Right hindlimb (tissue), 1 donor: ENCODE measurements at places on chromosomes 13 and 19.

DNA sequence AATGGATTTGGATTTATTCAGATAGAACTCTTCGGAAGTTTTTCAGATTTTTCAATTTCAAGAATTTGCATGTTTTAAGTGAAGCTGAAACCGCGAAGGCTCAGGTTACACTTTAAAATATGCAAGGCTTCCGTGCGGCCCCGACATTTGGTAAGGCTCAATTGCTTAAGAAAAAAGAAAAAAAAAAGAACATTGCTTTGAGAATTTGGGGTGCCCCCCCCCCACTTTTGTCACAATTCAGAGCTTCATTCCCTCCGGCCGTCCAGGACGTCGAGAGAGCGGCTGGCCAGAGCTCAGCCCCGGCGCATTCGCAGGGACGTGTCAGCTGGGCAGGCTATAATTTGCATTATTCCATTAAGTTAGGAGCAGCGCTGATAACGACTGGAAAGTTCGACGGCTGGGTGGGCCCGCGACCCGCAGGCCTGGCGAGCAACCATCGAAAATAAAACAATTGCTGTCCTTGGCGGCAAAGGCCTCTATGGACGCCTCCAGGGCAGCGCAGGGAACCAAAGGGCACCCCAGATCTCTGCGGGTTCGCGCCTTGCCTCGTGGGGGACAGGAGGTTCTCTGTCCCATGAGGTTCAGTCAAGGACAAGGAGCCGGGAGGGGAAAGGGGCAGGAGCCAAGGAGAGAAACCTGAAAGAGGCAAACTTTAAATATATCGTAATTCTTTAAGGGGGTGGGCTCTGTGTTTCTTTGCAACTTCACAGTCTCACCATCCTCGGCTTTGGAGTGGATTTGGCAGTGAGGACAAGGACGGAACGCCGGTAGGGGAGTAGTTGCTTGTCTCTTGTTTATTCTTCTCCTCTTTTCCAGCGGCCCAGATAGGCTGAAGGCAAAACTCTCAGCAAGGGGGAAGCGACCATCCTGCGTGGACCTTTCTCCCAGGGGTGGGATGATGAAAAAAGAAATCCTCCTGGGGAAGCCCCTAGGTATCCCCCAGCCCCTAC is 7.0 kb downstream of the SOX21 start:
- DNase-seq, result no peak

DNA sequence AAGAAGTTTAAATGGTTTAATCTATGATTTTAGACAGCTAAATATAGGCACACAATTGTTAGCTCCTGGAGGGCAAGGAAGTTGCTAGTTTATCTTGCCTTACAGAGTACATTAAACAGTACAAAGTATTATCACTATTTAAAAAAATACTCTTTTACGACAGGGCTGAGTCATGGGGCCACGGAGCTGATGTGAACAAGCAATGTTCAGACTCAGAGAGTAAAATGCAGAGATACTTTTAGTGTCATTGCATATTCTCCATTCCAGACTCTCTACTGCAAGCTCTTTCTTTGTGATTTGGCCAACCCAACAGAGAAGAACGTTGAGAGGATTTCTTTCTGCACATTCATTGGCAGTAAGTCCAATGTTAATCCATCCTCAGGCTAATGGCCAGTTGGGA is 352.4 kb downstream of the SPRY2 start:
- no peak for DNase-seq

- DNase-seq, result no peak
Measured at GRCh38 chr13:97548138-97548537, 114.2 kb downstream of the RAP2A start.

DNA sequence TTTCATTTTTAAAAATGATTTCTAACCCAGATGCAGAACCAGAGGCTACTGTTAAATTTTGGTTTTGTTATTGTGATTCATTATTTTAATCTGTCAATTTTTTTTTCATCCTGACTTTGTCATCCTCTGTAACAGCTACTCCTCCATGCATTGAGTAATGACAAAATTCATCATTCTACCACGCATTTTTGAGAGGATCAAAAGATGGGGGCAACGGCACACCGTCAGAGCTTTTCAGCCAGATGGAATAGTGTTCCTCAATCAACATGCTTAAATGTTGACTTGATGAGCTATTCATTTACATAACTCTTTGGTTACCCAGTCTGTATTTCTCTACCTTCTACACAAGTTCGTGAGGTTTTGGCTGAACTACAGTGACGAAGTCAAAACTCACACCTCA is 486.3 kb downstream of the EFNB2 start:
- DNase-seq, result no peak

DNA sequence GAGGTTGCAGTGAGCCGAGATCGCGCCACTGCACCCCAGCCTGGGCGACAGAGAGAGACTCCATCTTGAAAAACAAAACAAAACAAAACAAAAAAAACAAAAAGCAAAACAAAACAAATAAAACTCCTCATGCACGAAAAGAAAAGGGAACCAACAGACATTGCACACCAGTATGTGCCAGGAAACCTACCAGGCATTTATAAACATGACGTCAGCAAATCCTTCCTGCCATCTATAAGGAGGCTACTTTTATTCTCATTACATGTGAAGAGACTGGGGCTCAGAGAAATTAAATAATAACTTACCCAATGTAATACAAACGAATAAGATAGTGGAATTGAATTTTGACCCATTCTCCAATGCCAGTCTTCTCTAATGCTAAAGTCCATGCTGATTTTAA is 197.2 kb downstream of the NUFIP1 start:
- DNase-seq, result no peak

- DNase-seq, result peak; percentile 87
Measured at GRCh38 chr19:46404753-46405468, 8.5 kb downstream of the CCDC8 start.

GRCh38 chr13:91579320-91579719 is 180.9 kb downstream of the GPC5 start:
- no peak for DNase-seq

- DNase-seq, result peak; percentile 65
Measured at GRCh38 chr19:19528721-19529490, at the start of gene YJEFN3. Gene YJEFN3 (plus strand): TSS chr19:19528911. CDS start chr19:19528933, 22 bp downstream.

GRCh38 chr19:41530761-41531301 is 45.1 kb upstream of the CEACAM21 start:
- no peak for DNase-seq

DNA sequence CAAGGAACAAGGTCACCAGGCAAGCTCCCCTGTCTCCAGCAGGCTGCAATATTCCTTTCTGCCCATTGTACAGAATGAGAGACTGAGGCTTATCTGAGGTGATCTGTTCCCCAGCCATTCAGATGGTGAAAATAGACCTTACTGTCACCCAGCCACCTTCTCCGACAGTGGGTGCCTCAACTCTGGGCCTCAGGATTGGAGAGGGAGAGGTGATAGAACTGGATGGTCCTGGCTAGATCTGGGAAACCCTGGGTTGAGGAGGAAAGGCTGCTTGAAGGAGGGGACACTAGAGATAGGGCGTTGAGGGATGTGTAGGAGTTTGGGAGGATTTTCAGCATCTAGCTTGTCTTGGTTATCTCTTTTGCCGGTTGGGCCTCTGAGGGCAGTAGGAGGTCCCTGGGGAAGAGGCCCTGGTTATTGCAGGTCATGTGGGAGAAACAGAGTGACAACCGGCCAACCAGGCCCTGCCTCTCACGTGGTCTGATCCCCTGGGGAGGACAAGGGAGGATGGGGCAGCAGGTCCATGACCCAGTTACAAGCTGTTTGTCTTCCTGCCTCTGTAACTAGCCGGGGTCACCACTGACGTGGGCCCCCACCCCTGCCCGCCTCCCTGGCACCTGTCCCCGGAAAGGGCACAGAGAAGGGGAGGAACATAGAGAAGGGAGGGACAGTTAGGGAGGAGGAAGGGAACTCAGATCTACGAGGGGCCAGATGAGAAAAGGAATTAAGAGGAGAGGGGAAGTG is 8.2 kb downstream of the NFIC start:
- DNase-seq, result peak; percentile 56

GRCh38 chr19:10964903-10965302 is 4.1 kb downstream of the SMARCA4 start:
- no peak for DNase-seq

DNA sequence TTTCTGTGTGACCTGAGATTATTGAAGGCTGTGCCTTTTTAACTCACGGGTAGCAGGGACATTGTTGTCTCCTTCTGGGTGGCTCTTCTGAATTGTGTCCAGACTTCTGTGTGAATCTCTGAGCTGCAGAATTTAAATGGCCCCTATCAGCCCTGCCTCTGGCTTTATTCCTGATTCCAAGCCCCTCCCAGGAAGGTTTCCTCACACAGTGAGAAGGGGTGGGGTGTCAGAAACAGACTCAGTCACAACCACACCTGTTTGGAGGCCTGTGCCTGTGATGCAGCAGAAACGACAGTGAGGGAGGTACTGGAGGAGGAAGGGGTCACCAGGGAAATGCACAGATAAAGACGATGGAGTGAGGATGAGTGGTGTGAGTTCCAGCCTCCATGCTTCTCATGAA is at the start of gene CLC:
TSS of gene CLC (minus strand) at position 139 of the 400 bp plus-strand sequence. CDS start at position 62, 77 bp downstream.
- DNase-seq, result no peak

DNA sequence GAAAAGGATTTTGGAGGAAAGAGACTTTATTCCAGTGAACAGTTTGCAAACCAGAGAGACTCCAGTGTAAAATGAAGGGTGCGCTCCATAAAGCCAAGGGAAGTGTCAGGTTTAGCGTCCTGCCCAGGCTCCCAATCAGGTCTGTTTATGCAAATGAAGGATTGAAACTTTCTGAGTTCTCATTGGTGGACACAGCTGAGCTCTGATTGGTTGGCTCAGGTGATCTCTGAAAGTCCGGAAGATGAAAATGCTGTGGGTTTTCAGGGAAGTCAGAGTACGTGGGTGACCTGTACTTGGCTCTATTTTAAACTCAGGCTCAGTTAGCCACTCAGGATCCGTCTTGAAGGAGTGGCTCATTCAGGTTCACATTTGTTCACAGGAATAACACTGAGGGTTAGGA is 28.7 kb upstream of the CD33 start:
- DNase-seq, result no peak

GRCh38 chr19:1147934-1148549 is 26.0 kb downstream of the SBNO2 start:
- DNase-seq, result no peak

- no peak for DNase-seq
Measured at GRCh38 chr13:21625366-21625765, 21.4 kb upstream of the MICU2 start.

DNA sequence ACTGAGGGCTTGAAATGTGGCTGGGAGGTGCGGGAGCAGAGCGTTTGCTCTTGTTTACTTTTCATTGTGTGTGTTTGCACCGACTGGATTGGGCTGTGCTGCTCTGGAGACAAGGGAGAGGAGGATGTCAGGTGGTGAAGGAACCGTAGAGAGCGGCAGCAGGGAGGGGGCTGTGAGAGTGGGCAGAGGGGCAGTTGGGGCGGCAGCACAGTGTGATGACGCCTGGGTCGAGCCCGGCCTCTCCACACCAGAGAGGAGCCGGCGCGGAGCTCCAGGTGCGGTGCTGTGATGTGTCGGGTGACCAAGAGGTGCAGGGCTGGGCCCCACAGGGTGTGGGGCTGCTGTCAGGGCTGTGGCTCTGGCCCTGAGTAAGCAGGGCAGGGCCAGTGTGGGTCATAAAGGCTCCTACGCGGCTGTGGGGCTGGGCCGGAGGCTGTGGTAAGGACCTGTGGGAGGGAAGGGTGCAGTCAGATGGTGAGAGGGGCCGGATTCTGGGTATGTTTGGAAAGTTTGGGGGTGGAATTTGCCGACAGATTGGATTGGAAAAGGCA is 10.5 kb downstream of the NAXD start:
- no peak for DNase-seq

- DNase-seq, result no peak
Measured at GRCh38 chr13:60384911-60385310, 12.1 kb upstream of the TDRD3 start.

DNA sequence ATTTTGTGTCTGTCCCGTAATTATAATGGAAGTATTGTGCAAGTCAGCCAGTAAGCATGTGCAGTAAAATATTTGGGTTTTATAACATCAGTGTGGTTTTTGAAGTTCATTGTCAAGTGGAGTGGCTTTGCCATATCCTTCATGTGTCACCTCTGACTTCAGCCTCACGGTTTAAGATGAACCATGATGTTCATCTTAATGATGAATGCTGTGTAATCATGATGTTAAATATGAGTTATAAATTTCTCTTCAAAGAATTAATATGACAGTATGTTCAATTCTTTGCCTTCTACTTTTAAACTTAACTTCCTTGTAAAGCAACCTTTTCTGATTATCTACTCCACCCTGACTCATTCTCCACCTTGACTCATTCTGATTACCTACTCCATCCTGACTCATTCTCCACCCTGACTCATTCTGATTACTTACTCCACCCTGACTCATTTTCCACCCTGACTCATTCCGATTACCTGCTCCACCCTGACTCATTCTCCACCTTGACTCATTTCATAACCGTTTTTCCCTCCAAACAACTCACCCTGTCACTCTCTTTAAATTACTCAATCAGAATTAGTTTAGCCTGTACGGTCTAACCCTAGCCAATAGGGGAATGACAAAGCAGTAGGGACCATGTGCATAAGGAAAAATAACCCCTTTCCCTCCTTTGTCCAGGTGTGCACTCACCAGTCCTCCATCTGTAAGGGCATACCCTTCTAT is 50.3 kb upstream of the ANKRD10 start:
- DNase-seq, result no peak

DNA sequence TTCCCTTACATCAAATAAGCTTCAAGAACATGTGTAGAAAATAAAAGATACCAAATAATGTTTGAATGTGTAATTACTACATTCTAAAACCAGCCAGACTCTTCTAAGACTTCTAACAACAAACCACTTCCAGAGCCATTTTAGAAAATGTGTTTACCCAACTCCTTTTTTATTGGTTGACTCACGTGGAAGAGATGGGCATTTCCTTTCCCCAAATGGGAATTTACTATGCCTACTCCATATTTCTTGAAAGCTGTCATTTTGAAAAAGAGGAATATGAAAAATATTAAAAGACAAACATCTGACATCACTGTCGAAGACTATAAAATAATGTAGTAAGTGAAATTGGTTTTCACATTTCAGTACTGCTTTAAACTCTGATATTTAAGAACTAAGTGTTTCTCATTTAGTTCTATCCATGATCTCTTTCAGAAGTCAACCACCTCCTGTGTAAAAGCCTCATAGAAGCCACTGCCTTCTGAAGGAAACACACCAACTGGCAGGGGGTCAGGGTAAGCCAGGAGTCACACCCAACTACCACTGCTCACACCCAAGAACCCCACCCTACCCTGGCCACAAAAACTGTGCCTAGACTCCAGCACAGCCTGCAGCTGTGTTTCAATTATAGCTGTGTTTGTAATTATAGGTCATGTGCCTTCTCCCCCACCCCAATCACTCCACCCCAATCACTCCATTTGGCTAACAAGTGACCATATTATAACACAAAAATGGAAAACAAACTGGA is 86.8 kb downstream of the UBL3 start:
- no peak for DNase-seq

DNA sequence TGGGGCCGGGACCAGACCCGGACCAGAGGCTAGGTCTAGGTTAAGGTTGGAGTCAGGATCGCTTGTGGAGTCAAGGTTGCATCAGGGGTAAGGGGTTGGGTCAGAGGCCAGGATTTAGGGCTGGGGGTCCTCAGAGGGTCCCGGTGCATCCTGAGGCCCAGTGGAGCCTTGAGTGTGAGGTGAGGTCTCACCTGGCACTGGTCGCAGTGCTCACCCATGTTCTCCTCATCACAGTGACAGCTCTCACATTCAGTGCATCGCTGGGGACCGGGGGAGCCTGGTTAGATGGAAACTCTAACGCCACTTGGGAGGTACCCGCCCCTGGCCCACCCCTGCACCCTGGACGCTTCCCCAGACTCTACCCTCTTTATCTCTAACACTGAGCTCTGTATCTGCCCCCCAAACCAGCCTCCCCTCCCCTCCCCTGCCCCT is 3.1 kb downstream of the HRC start:
- DNase-seq, result no peak
